Ascending aorta (tissue), 2 donors: ENCODE measurements at places on chromosomes 3 and 15. TPM values are rescaled to one million over a fixed set of nuclear protein-coding genes. Genes with fewer than 3 reads are reported as not detected.

- H3K36me3 ChIP-seq = no peaks in the 10 kb centered on the region
- peak overlapping the region; percentile 80 for H3K27ac ChIP-seq
- H3K27me3 ChIP-seq = no peaks in the 10 kb centered on the region
- H3K4me3 ChIP-seq = no peak overlapping the region
- H3K4me1 ChIP-seq = peaks cover 52% of the 10 kb centered on the region
- no peak for DNase-seq
These were observed 93.4 kb upstream of the CTDSPL start for GRCh38 chr3:37768107-37768809.

GRCh38 chr15:41493902-41494189 is 172 bp downstream of the ITPKA start:
- peaks cover 12% of the 10 kb centered on the region for H3K4me1 ChIP-seq
- no peak overlapping the region for H3K27ac ChIP-seq
- peaks cover 6% of the 10 kb centered on the region for H3K27me3 ChIP-seq
- H3K4me3 ChIP-seq = peak overlapping the region; percentile 87
- H3K36me3 ChIP-seq = no peaks in the 10 kb centered on the region

DNA sequence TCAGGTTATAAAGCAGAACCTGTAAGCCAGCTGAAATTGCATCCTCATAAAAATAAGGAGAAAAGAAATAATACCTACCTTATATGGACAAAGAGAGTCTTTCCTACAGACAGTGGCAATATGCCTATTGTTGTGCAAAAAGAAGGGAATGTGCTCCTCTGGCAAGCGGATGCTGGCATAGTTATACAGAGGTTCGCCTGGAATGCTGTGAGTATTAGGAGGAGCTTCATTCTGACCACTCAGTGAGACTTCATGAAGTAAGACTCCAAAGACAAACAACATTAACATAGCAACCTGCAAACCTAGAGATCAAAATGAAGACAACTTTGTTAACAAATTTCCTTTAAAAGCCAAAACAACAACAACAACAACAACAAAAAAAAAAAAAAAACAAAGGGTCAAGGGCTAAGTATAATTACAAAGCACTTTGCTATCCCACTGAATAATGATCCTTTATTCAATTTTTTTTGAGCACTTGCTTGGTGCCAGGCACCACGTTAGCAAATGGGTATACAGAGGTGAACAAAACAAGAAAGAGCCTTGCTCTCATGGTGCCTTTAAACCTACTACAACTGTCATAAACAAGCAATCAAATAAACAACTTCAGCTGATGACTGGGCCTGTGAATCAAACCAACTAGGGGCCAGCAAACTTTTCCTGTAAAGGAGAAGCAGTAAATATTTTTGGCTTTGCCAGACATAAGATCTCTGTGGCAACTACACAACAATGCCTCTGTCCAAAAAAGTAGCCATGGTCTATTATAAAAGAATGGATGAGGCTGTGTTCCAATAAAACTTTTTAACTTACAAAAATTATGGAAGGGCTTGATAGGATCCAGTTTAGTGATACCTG is 3.7 kb downstream of the EOGT start:
- H3K4me3 ChIP-seq = peak overlapping the region; percentile 3
- peak overlapping the region; percentile 99 for H3K27ac ChIP-seq
- DNase-seq = no peak
- H3K27me3 ChIP-seq = no peaks in the 10 kb centered on the region

GRCh38 chr15:23860290-23861245 is 173.5 kb upstream of the NDN start:
- no peaks in the 10 kb centered on the region for H3K4me1 ChIP-seq
- H3K27ac ChIP-seq = no peak overlapping the region
- no peaks in the 10 kb centered on the region for H3K27me3 ChIP-seq
- H3K36me3 ChIP-seq = no peaks in the 10 kb centered on the region
- H3K4me3 ChIP-seq = no peak overlapping the region

DNA sequence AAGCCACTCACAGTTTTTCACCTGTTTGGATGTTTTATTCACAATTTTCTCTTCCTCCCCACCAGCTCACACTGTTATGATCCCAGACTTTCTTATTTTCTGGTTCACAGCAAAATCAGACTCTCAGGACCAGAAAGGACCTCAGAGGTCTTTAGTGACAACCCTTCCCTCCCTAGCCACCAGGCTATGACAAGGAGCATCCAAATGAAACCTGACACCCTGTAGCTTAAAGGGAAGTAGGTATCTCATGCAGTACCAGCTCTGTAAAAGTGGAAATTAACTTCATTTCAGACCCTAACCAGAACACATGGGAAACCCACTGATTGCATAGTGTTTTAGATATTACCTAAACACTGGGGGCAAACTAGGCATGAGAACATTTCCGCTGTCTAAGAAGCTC is 45.3 kb downstream of the ATP13A5 start:
- no peaks in the 10 kb centered on the region for H3K27me3 ChIP-seq
- H3K4me1 ChIP-seq = no peaks in the 10 kb centered on the region
- H3K4me3 ChIP-seq = no peak overlapping the region
- no peak for DNase-seq

GRCh38 chr15:101127506-101128076 is 124.3 kb downstream of the CHSY1 start:
- peak overlapping the region; percentile 93 for H3K27ac ChIP-seq
- no peak overlapping the region for H3K4me3 ChIP-seq
- H3K4me1 ChIP-seq = peaks cover 14% of the 10 kb centered on the region
- no peaks in the 10 kb centered on the region for H3K36me3 ChIP-seq
- H3K27me3 ChIP-seq = no peaks in the 10 kb centered on the region

DNA sequence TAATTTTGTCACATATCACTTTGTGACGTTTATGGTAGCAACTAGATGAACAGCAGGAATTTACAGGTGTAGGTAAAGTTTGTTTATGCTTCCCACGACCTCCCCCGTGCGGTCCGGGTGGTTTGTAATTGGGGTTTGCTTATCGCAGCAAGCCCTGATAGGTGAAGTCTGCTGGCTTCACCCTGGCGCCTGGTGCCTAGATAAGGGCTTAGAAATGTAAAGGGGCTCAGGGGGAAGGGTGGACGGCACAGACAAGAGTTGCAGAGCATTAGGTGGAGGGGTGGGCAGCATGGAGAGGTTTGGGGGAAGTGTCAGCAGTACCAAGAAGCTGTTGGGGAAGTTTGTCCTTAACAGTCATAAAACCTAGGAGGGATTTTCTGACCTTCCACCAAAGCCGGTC is 108.1 kb upstream of the RNF7 start:
- no peaks in the 10 kb centered on the region for H3K36me3 ChIP-seq
- H3K27ac ChIP-seq = no peak overlapping the region
- no peak for DNase-seq
- H3K27me3 ChIP-seq = no peaks in the 10 kb centered on the region
- no peaks in the 10 kb centered on the region for H3K4me1 ChIP-seq

GRCh38 chr15:41047474-41047873 is 68.6 kb downstream of the INO80 start:
- DNase-seq = no peak
- H3K27ac ChIP-seq = no peak overlapping the region
- H3K4me1 ChIP-seq = no peaks in the 10 kb centered on the region

GRCh38 chr3:125145751-125146475 is 66.6 kb downstream of the SLC12A8 start:
- H3K27ac ChIP-seq = no peak overlapping the region
- H3K36me3 ChIP-seq = no peaks in the 10 kb centered on the region
- DNase-seq = no peak

DNA sequence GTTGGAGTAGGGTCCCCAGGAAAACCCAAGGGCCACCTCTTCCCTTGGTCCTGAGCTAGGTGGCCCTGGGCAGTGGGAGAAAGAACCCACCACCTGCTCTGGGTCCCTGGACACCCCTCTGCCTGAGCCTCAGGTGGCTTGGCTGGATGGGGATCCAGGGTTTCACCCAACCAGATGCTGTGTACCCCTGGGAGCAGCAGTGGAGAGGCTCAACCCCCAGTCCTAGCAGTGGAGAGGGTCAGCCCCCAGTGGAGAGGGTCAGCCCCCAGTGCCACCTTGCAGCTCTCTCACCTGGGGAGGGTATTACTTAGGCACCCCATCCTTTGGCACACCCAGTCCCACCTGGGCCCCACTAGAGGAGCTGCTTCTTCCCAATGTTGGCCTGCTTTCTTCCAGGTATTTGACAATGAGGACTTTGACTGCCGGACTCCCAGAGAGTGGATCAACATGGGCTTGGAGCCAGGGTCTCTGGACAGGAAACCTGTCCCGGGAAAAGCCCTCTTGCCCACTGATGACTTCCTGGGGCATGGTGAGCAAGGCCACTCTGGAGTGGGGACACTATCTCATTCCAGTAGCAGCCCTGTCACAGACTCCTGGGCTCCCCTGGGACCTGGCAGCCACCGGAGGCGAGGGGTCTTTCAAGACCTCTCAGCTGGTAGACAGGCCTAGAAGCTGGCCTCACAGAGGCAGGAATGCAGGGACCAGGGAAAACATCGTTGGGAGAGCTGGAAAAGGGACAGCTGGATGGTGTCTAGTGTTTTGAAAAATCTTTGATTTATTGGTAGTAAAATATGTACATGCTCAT is 11.6 kb downstream of the DNAH1 start:
- no peaks in the 10 kb centered on the region for H3K27me3 ChIP-seq
- DNase-seq = no peak
- no peak overlapping the region for H3K27ac ChIP-seq
- no peaks in the 10 kb centered on the region for H3K4me1 ChIP-seq
- H3K4me3 ChIP-seq = no peak overlapping the region

GRCh38 chr15:88606070-88606794 is 14.9 kb upstream of the AEN start:
- H3K27ac ChIP-seq = no peak overlapping the region
- DNase-seq = no peak
- H3K36me3 ChIP-seq = no peaks in the 10 kb centered on the region
- peaks cover 17% of the 10 kb centered on the region for H3K27me3 ChIP-seq

- DNase-seq = no peak
- no peaks in the 10 kb centered on the region for H3K27me3 ChIP-seq
- H3K4me3 ChIP-seq = no peak overlapping the region
- peaks cover 29% of the 10 kb centered on the region for H3K4me1 ChIP-seq
These were observed 119.1 kb downstream of the ATG7 start for GRCh38 chr3:11391174-11391879.

GRCh38 chr15:94077938-94078337 is 153.4 kb upstream of the MCTP2 start:
- H3K36me3 ChIP-seq = no peaks in the 10 kb centered on the region
- no peaks in the 10 kb centered on the region for H3K27me3 ChIP-seq
- H3K4me1 ChIP-seq = no peaks in the 10 kb centered on the region
- no peak overlapping the region for H3K27ac ChIP-seq
- no peak overlapping the region for H3K4me3 ChIP-seq

- H3K27me3 ChIP-seq = no peaks in the 10 kb centered on the region
- H3K36me3 ChIP-seq = peaks cover 7% of the 10 kb centered on the region
- H3K27ac ChIP-seq = peak within 1 kb of the TSS; percentile 90
- no peaks in the 10 kb centered on the region for H3K4me1 ChIP-seq
- DNase-seq = peak; percentile 86
These were observed at the start of the genes DTWD1 and FAM227B for GRCh38 chr15:49620658-49621368. DTWD1 (plus strand) TSS chr15:49621048; CDS start chr15:49625168, 4,120 bp downstream. FAM227B (minus strand) TSS chr15:49620818; CDS start chr15:49615171, 5,647 bp downstream.

DNA sequence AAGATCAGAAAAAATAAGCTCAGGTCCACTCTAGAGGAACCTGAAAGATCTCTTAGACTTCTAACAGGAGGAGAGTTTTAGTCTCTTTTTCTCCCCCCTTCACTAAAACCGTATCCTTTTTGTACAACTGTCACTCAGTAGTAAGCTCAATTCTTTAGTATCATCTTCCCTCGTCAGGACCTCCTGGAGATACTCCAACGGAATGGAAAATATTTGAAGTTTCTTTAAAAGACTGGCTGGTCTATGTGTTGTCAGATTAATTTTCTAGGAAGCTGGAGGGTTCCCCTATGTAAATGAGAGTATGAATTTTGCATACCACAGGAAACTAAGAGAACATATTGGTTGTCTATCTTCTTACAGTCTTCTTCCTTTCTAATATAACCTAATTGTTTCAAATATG is 747.7 kb upstream of the CBLB start:
- no peak for DNase-seq
- H3K4me1 ChIP-seq = no peaks in the 10 kb centered on the region
- no peak overlapping the region for H3K4me3 ChIP-seq
- H3K27me3 ChIP-seq = no peaks in the 10 kb centered on the region
- peak overlapping the region; percentile 15 for H3K27ac ChIP-seq

- H3K4me3 ChIP-seq = no peak overlapping the region
- no peak overlapping the region for H3K27ac ChIP-seq
- H3K36me3 ChIP-seq = no peaks in the 10 kb centered on the region
- DNase-seq = peak; percentile 33
- no peaks in the 10 kb centered on the region for H3K4me1 ChIP-seq
These were observed 185.8 kb upstream of the TLE3 start for GRCh38 chr15:70283511-70283910.

DNA sequence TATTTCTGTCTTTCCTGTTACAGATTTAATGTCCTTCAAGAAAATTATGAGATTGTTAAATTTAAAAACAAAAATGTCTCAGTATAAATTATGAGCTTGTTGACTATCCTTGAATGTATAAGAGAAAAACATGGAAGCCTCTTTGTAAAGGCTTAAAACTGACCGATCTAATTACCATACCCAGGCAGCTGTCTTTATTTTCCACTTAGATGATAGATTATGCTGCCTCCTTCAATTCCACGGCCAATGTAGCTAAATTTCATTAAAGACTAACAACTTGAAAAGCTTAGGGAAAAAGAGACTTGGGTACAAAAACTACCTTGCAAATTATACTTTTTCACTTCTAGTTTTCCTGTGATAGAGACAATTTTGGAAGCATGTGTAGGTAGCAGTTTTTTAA is 88.3 kb downstream of the ATP10A start:
- H3K36me3 ChIP-seq = peaks cover under 1% of the 10 kb centered on the region
- H3K4me3 ChIP-seq = no peak overlapping the region
- no peak overlapping the region for H3K27ac ChIP-seq
- H3K4me1 ChIP-seq = peaks cover 25% of the 10 kb centered on the region
- no peak for DNase-seq
- H3K27me3 ChIP-seq = no peaks in the 10 kb centered on the region

DNA sequence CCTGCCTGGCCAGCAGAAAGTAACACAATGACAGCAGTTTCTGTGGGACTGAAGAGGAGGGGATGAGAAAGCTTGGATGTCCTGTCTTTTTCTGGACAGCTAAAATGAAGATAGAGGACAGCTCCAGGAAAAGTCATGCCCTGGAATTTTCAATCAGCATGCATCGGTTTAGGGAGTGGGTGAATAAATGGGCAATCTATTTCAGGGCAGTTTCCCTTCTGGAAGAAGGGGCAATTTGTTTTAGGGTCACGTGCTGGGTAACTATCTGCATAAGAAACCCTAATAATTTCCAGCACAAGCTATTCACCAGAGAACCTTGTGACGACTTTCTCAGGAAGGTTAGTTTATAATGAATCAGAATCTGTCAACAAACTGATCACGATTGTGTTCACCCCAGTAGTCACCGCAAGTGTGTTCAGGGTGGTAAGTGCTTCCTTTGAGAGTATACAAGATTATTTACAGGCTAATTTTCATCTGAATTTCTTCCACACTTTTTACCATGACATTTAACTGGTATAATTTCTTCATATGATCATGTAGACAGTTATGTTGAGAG is 318.0 kb upstream of the GBE1 start:
- no peak overlapping the region for H3K4me3 ChIP-seq
- no peak for DNase-seq
- no peaks in the 10 kb centered on the region for H3K27me3 ChIP-seq
- no peaks in the 10 kb centered on the region for H3K36me3 ChIP-seq
- H3K4me1 ChIP-seq = no peaks in the 10 kb centered on the region

SKIL gene
- 30.2 TPM for total RNA-seq

MYH15 gene
- not detected for total RNA-seq

PARP15 gene
- total RNA-seq = not detected

FOXL2 gene
- total RNA-seq = not detected

TTLL13 gene
- not detected for total RNA-seq

GOLGA6C gene
- total RNA-seq = not detected

FILIP1L gene
- 106 TPM for total RNA-seq

SELENOT gene
- 112 TPM for total RNA-seq

DUOXA2 gene
- 0.32 TPM for total RNA-seq
